ENCODE measurements at places on chromosomes 11 and 22.

GRCh38 chr11:23679981-23680380 is 816.9 kb upstream of the LUZP2 start:
- no peak for DNase-seq

DNA sequence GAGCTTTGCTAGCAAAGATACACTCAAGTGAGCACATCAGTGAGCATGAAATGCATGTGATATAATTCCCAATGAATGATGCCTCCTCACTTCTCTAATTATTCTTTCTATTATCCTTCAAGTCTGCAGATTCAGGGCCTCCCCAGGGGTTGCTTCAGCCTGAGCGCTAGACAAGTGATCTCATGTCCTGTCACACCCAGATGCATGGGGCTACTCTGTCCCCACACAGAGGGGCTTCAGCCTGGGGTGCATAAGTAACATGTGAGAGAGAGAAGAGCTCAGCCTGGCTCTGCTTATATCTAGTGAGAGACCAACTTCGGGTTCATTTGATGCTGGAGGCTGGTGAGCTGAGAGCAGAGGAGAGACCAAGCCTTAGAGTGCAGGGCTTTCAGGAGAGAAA is 85.2 kb downstream of the VPREB1 start:
- no peak for DNase-seq

DNA sequence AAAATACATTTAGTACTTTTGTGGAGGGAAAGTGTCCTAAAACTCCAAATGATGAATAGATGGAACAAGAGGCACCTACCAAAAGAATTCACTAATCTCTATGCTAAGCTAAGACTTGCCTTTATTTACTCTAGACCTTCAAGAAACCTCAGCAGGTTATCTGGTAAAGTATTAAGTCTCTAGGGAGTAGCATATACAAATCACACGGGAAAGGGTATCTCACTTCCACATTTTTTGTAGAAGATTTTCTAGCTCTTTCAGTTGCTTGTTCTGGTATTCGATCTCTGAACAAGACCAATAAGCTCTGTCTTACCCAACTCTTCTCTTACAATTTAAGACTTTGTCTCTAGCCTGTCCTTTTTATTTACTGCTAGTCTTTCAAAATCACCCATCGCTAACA is 18.1 kb upstream of the CADM1 start:
- no peak for DNase-seq

GRCh38 chr22:28999919-29000556 is 61.6 kb downstream of the C22orf31 start:
- no peak for DNase-seq

GRCh38 chr11:119491753-119492510 is 69.0 kb upstream of the THY1 start:
- no peak for DNase-seq

DNA sequence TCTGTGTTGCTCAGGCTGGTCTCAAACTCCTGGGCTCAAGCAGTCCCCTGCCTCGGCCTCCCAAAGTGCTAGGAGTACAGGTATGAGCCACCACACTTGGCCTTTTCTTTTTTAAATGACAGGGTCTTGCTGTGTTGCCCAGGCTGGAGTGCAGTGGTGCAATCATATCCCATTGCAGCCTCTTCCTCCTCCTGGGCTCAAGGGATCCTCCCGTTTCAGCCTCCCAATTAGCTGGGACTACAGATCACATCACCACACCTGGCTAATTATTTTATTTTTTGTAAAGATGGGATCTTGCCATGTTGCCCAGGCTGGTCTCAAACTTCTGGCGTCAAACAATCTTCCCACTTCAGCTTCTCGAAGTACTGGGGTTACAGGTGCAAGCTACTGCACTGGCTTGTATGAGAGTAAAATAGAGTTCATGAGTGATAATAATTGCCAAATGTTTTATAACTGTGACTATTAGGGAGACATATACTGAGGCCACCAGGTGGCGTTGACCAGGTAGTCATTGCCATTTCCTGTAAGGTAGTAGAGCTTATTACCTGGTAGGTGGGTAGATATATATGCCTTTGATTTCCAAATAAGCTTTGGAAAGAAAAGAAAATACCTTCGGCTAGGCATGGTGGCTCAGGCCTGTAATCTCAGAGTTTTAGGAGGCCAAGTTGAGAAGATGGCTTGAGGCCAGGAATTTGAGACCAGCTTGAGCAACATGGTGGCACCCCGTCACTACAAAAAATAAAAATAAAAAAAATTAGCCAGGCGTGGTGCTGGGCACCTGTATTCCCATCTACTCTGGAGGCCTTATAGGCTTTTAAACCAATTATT is 5.4 kb downstream of the FDX1 start:
- no peak for DNase-seq

GRCh38 chr22:33741025-33741424 is 179.3 kb downstream of the LARGE1 start:
- no peak for DNase-seq

DNA sequence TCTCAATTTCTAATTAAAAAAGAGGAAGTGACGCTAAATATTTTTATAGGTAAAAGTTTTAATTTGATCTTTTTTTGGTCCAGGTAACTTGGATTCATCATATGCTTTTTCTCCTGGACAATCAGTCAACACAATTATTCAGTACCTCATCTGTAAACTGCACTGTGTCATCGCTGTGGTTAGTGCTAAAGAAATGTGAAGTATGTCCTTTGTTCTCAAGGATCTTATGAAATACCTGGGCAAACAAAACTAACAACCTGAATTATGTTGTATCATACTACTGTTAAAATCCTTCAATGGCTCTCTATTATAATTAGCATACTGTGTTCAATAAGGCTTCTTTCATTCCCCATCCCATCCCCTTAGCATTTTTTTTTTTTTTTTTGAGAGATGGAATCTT is 19.9 kb upstream of the SCN3B start:
- DNase-seq = no peak

DNA sequence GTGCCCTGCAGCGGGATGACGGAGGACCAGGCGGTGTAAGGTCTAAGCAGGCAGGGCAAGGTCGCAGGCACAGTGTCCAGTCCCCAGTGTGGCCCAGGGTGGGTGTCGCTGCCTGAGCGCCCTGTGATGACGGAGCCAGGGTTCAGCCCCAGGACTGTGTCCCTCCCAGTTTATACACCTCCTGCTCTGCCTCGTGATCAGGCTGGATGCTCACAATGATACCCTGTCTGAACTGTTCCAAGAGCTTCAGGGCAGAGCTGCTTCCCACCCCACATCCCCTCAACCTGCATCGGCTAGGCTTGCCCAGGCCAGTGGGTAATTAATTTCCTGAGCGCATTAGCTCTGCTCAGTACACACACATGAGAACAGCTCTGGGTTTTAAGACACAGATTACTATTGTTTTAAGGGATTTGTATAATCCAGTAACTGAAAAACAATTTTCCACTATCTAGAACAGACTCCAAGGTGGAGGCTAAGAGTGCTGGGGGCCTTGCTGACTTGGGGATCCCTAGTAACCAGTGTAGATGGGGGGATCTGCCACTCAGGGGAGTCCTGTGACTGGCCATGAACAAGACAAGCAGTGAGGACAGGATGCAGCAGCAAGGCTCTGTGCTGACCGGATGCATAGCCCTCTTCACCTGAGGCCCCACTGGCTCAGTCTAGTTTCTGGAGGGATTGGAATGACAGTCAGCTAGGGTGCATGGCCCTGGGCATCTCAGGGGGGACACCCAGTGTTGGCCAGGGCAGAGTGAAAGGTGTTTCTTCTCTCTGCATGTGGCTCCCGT is 34.1 kb downstream of the GNAZ start:
- no peak for DNase-seq

DNA sequence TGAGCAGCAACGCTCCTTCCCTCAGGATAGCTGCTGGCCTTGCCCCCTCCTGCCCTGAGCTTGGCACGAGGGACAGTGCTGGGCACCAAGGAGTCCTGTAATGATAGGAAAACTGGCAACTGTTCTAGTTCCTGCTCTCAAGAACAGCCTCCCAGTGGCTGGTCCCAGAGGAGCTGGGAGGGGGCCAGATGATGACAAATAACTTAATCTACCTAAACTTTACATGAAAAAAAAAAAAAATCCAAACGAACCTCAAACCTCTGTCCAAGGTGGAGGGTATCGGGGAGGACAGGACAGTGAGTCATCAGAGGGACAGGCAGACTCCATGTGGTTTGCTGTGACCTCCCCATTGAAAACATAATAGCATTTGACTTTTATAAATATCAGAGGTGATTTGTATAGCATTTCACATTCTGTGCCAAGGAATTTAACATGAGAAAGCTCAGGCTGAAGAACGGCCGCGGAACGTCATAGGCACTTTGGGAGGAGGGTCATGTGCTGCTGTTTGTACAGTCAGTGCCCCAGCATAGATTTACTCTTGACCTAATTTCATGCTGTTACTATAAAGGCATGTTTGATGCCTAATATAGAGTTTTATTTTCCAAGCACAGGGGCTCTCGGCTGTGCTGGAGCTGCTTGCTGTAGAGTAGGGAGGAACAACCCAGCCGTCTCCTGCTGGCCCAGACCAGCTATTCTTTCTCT is 98.2 kb upstream of the NNMT start:
- DNase-seq = no peak

GRCh38 chr11:30131535-30131934 is 99.3 kb upstream of the FSHB start:
- no peak for DNase-seq

DNA sequence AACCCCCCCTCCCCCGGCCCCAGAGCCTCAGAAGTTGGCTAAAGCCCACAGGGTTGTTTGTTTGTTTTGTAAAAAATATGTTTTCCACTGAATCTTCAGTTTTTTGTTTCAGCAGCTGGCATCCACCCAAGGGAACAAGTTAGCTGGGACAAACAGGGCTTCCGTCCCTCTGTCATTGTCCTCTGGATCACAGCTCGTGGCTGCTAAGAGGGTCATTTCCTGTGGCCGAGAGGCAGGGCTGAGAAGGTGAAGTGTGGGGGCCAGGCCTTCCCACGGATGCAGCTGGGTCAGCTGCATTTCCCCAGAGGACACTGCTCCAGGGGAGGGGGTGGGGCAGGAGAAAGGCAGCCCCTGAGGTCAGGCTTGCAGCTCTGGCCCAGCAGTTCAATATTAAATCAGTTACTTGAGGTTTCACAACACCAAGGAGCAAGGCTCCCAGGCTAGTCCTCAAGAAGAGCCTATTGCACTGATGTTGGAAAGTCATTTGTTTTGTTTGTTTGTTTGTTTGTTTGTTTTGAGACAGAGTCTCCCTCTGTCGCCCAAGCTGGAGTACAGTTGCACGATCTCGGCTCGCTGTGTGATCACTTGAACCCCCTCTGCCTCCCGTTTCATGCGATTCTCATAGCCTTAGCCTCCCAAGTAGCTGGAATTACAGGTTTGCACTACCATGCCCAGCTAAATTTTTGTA is 34.4 kb upstream of the SMTN start:
- DNase-seq = no peak
